Gastrocnemius medialis (tissue), 4 donors: ENCODE measurements at places on chromosomes 2 and 18. TPM values are rescaled to one million over a fixed set of nuclear protein-coding genes. Genes with fewer than 3 reads are reported as not detected.

- H3K27ac ChIP-seq, result no peak overlapping the region
- H3K4me1 ChIP-seq, result peaks cover 6% of the 10 kb centered on the region
- H3K36me3 ChIP-seq, result no peaks in the 10 kb centered on the region
- H3K27me3 ChIP-seq, result no peaks in the 10 kb centered on the region
- DNase-seq, result no peak
- no peak overlapping the region for H3K4me3 ChIP-seq
These were observed 25.5 kb upstream of the RAB31 start for GRCh38 chr18:9682572-9682971.

DNA sequence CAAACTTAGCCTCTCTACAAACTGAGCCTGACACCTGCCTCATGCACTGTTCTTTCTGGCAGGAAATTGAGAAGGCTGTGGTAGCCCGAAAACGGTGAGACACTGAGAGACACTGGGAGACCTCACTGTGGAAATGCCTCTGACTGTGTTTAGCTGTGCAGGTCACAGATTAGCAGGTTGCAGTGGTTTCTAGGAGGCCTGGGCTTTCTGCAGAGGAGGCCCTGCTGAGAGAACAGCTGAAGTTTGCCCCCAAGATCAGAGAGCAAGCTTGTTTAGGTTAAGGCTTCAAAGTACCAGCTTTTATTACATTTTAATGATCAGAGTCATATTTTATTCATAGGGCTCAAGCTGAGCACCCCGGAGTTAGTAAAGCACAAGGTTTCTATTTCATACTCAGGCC lies 68.7 kb upstream of the LYPD6 start:
- no peaks in the 10 kb centered on the region for H3K27me3 ChIP-seq
- DNase-seq, result no peak
- H3K4me3 ChIP-seq, result no peak overlapping the region
- no peak overlapping the region for H3K27ac ChIP-seq

DNA sequence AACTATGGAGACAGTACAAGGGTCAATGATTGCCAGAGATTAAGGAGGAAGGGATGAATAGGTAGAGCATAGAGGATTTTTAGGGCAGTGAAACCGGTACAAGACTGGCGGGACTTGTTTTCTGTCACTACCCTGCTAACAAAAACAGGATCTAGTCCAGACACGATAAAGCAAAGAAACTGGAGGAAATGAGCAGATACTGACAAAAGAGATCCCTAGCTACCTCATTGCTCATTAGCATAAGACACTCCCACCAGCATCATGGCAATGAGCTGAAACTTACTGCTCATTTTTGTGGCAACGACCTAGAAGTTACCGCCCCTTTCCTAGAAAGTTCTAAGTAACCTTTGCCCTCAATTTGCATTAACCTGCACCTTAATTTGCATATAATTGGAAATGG lies 131.2 kb downstream of the ETAA1 start:
- no peaks in the 10 kb centered on the region for H3K27me3 ChIP-seq
- no peak overlapping the region for H3K27ac ChIP-seq
- H3K4me1 ChIP-seq, result no peaks in the 10 kb centered on the region
- H3K36me3 ChIP-seq, result no peaks in the 10 kb centered on the region

TCF7L1 gene
- total RNA-seq, result 1.6 TPM

CAMKMT gene
- total RNA-seq, result 9.5 TPM

GCG gene
- not detected for total RNA-seq
